Natural killer cell (primary cell): ENCODE measurements at places on chromosomes 16 and 17. TPM values are rescaled to one million over a fixed set of nuclear protein-coding genes. Genes with fewer than 3 reads are reported as not detected.

The CDK5R1 gene
- total RNA-seq = 12.3 TPM

The THOC6 gene
- total RNA-seq = 17.2 TPM

The SLFN14 gene
- 0.47 TPM for total RNA-seq

The TMC8 gene
- 401 TPM for total RNA-seq

The DPEP3 gene
- total RNA-seq = 0.53 TPM

The MSLN gene
- not detected for total RNA-seq

The KRTAP1-5 gene
- not detected for total RNA-seq

DNA sequence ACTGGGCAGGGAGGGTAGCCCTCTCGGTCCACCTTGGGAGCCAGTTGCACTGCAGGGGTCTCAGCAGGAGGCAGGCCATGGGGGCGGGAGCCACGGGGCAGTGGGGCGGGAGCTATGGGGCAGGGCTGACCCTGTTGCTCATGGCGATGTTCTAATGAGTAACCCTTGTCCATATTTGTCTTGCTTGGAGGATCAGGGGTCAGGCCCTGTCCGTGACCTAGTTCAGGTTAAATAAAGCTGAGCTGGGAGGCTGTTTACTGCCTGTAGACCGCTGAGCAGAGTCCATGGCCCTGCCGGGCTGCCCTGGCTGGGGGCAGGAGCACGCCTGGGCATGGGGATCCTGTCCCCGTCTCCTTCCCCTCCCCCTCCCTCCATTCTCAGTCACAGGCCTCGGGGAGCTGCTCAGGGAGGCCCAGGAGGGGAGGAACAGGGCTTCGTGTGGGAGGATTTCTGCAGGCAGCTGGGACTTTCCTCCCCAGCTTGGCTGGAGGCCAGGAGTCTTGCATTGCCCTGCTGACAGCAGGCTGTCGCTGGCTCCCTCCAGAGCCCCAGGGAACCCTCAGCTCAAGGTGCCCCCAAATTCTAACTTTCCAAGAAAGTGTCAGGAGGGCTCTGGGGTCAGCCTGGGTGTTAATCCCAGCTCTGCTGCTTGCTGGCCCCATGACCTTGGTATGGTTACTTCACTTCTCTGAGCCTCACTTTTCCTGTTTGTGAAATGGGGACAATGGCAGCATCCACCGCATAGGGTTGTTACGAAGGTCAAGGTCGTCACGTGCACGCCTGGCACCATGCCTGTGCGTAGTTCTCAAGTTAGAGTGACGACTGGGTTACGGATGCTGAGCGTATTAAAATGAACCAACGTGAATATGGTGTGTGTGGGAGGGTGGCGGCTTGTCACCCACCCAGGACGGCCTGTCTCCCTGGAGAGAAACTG, 6.1 kb upstream of the SERPINF2 start:
- peak; percentile 58 for DNase-seq
- peaks cover 24% of the 10 kb centered on the region for H3K36me3 ChIP-seq
- no peaks in the 10 kb centered on the region for H3K27me3 ChIP-seq
- H3K4me1 ChIP-seq = no peaks in the 10 kb centered on the region
- H3K4me3 ChIP-seq = no peak overlapping the region

DNA sequence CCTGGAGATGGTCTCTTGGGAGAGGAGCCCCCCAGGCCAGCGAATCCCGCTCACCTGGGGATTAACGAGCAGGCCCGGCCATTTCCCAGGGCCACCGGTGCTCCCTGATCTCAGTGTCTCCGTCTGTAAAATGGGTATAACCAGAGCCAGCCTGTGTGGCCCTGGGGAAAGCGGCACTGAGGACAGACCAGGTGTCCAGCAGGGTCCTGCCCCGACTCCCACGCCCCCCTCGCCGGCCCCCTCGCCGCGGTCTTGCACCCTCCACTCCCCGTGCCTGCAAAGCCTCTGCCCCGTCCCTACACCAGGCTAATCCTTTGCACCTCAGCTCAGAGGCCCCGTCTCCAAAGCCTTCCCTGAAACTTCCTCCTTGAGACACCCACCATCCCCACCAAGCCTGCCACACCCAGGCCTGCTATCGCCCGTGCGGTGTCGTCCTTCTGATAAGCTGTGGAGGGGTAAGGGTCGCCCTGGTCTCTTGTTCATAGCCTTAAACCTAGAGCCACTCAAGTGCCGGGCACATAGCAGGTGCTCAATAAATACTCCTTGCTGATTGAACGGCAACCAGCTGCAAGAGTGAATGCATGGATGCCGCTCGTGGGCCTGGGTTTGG, 259.1 kb downstream of the C16orf95 start:
- H3K4me3 ChIP-seq = no peak overlapping the region
- H3K27ac ChIP-seq = no peak overlapping the region
- no peak for DNase-seq
- H3K27me3 ChIP-seq = peaks cover 6% of the 10 kb centered on the region
- H3K4me1 ChIP-seq = peaks cover 2% of the 10 kb centered on the region

DNA sequence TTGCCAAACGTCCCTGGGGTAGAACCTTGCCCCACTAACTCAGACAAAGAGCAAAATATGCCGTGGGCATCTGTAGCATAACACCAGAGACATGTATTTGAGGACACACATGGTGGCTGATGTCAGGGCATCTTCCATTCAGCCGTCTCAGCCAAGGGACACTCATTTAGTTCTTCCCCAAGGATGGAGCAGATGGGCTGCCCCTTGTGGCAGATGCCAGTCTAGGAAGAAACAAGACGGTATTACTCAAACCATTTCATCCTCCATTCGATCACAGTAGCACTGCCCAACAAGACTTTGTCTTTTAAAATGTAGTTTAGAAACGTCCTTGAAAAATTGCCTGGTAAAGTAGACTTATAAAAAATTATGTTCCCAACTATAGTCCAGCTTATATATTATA, 937.6 kb upstream of the EEF2KMT start:
- no peak overlapping the region for H3K27ac ChIP-seq
- no peak for DNase-seq
- H3K27me3 ChIP-seq = no peaks in the 10 kb centered on the region
- H3K4me1 ChIP-seq = no peaks in the 10 kb centered on the region

DNA sequence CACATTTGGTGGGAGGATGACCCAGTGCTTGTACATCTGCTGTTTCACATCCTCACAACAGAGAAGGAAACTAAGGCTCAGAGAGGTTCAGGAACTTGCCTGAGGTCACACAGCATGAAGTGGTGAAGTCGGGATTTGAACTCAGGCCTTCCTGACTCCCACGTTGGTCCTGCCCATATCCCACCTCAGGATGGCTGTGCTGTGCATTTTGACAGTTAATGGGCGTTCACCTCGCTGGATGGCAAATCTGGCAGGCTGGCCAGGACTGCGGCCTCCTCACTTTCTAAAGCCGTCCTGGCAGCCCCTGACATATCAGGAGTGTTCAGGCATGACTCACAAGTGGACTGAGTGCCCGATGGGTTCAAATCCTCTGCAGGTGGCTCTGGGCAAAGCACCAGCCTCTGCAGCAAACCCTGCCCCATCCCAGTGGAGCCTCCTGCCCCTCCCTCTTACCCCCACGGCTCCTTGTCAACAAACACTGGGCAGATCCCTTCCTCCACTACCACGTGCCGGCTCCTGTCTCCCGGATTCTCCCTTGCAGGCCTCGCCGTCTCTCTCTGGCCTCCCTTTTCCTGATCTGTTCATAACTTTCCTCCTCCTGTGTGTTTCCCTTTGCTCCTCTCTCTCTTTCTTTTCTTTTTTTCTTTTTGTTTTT, 29.2 kb downstream of the SOCS3 start:
- H3K27ac ChIP-seq = no peak overlapping the region
- H3K36me3 ChIP-seq = no peaks in the 10 kb centered on the region
- H3K4me3 ChIP-seq = no peak overlapping the region

GRCh38 chr17:6135996-6136395, 65.8 kb downstream of the WSCD1 start:
- H3K27ac ChIP-seq = no peak overlapping the region
- H3K4me3 ChIP-seq = no peak overlapping the region
- no peaks in the 10 kb centered on the region for H3K27me3 ChIP-seq
- no peaks in the 10 kb centered on the region for H3K4me1 ChIP-seq
- no peaks in the 10 kb centered on the region for H3K36me3 ChIP-seq
- no peak for DNase-seq

DNA sequence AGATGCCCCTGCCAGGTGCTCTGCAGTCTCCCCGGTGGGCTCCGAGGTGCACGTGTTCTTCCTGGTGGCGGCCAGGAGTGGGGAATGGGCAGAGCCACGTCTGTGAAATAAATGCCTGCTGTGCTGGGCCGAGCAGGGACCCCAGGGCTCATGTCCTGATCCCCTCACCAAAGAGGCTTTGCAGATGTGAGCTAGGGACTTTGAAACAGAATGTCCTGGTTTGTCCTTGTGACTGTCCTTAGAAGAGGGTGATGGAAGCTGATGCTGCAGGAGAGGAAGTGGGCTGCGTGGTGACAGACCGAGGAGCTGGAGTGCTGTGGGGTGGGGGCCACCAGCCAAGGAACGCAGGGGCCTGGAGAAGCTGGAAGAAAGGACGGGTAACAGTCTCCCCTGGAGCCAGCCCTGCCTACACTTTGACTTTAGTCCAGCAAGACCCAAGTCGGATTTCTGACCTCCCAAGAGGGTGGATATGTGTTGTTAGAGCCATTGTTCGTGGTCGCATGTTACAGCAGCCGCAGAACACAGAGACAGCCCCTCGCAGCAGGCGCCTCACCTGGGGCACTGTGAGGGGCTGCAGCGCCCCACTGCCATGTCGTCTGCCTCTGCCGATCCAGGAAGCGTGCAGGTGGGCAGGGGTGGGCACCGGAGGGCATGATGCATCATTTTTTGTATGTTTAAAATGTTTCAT, 217.9 kb upstream of the CIBAR2 start:
- no peak overlapping the region for H3K4me3 ChIP-seq
- peaks cover 14% of the 10 kb centered on the region for H3K27me3 ChIP-seq

DNA sequence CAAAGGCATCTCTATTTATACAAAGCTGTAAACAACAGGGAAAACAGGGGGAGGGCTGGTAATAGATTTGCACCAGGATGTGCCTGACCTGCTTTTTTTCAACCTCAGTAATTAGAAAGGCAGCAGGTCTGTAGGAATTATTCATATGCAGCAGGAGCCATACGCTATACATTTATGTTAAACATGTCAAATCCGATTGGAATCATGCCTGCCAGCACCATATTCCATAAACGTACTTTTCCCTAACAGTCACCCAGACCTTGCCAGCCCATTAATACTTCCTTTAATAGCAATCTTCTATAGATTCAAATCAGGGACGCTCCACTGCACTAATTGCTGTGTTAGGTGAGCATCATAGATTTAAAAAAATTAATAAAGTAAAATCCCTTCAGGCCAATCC, 223.9 kb downstream of the ZFHX3 start:
- H3K27me3 ChIP-seq = no peaks in the 10 kb centered on the region
- DNase-seq = no peak
- H3K27ac ChIP-seq = no peak overlapping the region
- H3K36me3 ChIP-seq = no peaks in the 10 kb centered on the region
- H3K4me1 ChIP-seq = no peaks in the 10 kb centered on the region

- no peak overlapping the region for H3K27ac ChIP-seq
- H3K4me1 ChIP-seq = peaks cover 4% of the 10 kb centered on the region
- no peaks in the 10 kb centered on the region for H3K27me3 ChIP-seq
- no peak for DNase-seq
Measured at GRCh38 chr17:38959508-38959907, 7.7 kb downstream of the FBXO47 start.

DNA sequence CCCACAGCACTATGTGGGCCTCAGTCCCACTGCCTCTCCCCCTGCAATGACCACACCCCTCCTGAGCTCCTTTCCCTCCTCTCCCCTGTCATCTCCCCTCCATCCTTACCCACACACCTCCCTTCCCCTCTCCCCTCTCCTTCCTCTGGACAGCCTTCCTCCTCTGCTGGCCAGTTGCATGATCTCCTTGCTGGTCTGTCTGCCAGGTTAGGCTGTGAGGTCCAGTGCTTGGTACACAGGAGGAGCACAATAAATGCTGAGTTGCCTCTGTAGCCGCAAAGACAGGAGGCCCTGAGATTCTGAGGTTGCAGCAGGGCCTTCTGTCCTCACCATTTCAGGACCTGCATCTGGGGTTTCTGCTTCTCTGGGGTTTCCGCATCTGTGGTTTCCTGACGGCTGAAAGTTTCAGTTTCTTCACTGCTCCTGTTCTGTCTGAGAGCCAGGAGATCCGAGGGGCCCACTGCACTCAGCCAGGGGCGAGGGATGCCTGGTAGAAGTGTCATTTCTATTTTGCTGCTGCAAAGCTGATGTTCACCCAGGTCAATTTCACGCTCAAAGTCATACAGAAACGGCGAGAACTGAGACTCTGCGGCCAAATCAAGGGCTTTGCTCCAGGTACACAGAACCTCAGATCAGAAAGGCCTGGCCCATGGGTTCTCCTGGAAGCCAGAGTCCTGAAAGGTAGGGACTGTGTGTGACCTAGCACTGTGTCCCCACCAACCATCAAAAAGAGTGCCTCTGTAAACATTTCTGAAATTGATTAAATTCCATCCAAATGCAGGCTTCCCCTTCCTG, 4.6 kb upstream of the SLC12A3 start:
- no peaks in the 10 kb centered on the region for H3K36me3 ChIP-seq
- H3K4me3 ChIP-seq = no peak overlapping the region
- DNase-seq = no peak

DNA sequence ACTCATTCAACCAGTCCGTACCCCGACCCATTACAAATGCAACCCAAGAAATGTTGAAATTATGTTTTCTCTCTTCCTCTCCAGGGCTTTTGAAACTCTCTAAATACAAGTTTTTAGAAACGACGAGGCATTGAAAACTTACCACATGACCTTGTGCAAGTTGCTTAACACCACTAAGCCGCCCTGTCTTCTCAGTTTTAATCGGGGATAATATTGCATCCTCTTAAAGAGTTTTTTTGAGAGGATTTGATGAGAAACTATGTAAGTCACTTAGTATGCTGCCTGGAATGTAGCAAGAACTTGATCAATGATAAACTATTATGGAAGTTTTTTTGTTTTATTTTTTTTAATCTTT, 149.0 kb upstream of the FAM20A start:
- H3K27ac ChIP-seq = no peak overlapping the region
- H3K36me3 ChIP-seq = no peaks in the 10 kb centered on the region
- no peaks in the 10 kb centered on the region for H3K27me3 ChIP-seq
- DNase-seq = no peak
- no peak overlapping the region for H3K4me3 ChIP-seq
- no peaks in the 10 kb centered on the region for H3K4me1 ChIP-seq

- H3K27me3 ChIP-seq = no peaks in the 10 kb centered on the region
- H3K4me1 ChIP-seq = peaks cover 49% of the 10 kb centered on the region
- peak overlapping the region; percentile 93 for H3K27ac ChIP-seq
- DNase-seq = no peak
- H3K4me3 ChIP-seq = peak overlapping the region; percentile 73
- peaks cover 8% of the 10 kb centered on the region for H3K36me3 ChIP-seq
Measured at GRCh38 chr17:8222380-8222629, 11.9 kb upstream of the AURKB start.

GRCh38 chr16:78735337-78735736, 635.9 kb downstream of the WWOX start:
- H3K4me1 ChIP-seq = no peaks in the 10 kb centered on the region
- DNase-seq = no peak
- no peak overlapping the region for H3K4me3 ChIP-seq
- no peak overlapping the region for H3K27ac ChIP-seq

GRCh38 chr17:33228548-33228947, 64.5 kb downstream of the ASIC2 start:
- no peak overlapping the region for H3K4me3 ChIP-seq
- no peak for DNase-seq
- no peaks in the 10 kb centered on the region for H3K36me3 ChIP-seq
- H3K27me3 ChIP-seq = no peaks in the 10 kb centered on the region
- H3K4me1 ChIP-seq = no peaks in the 10 kb centered on the region

- peak overlapping the region; percentile 96 for H3K27ac ChIP-seq
- peak overlapping the region; percentile 84 for H3K4me3 ChIP-seq
- H3K27me3 ChIP-seq = no peaks in the 10 kb centered on the region
- H3K4me1 ChIP-seq = peaks cover 51% of the 10 kb centered on the region
- no peaks in the 10 kb centered on the region for H3K36me3 ChIP-seq
- DNase-seq = peak; percentile 70
Measured at GRCh38 chr17:2400474-2400866, 390 bp downstream of the MNT start.
